Left cardiac atrium (tissue), 4 donors: ENCODE measurements at places on chromosomes 13 and 19. TPM values are rescaled to one million over a fixed set of nuclear protein-coding genes. Genes with fewer than 3 reads are reported as not detected.

NALCN gene
- total RNA-seq = 14.9 TPM

GCDH gene
- 26.1 TPM for total RNA-seq

ZNF284 gene
- total RNA-seq = 1.9 TPM

SOX21 gene
- not detected for total RNA-seq

ZNF616 gene
- total RNA-seq = 5.4 TPM

ICAM5 gene
- total RNA-seq = 0.86 TPM

DPP9 gene
- 41.8 TPM for total RNA-seq

ZNF575 gene
- 1.6 TPM for total RNA-seq

SYNGR4 gene
- total RNA-seq = not detected

SLC25A23 gene
- 69.2 TPM for total RNA-seq

NKPD1 gene
- total RNA-seq = not detected

ZNF541 gene
- 0.21 TPM for total RNA-seq

CD70 gene
- total RNA-seq = not detected

ERICH6B gene
- not detected for total RNA-seq

FCGBP gene
- total RNA-seq = 11.8 TPM

ECSIT gene
- 99.4 TPM for total RNA-seq

CEACAM16 gene
- total RNA-seq = not detected

COL4A1 gene
- 210 TPM for total RNA-seq

WDR88 gene
- not detected for total RNA-seq

ANKRD24 gene
- total RNA-seq = 0.86 TPM

BST2 gene
- 72.6 TPM for total RNA-seq

LILRA1 gene
- total RNA-seq = 0.86 TPM

PRR20B gene
- not detected for total RNA-seq

SIGLEC9 gene
- total RNA-seq = 5.1 TPM

AMH gene
- 0.80 TPM for total RNA-seq

TUBA3C gene
- total RNA-seq = not detected
